ENCODE measurements at places on chromosomes 7 and 10. TPM values are rescaled to one million over a fixed set of nuclear protein-coding genes. Genes with fewer than 3 reads are reported as not detected.

The IPMK gene
- 14.3 TPM for total RNA-seq

The RAB19 gene
- total RNA-seq: 21.9 TPM

The DNAJC2 gene
- total RNA-seq: 19.5 TPM

The GFRA1 gene
- total RNA-seq: 2.6 TPM

The TBXAS1 gene
- 8.4 TPM for total RNA-seq

The C10orf90 gene
- total RNA-seq: not detected

The PKD2L1 gene
- not detected for total RNA-seq

The NUDT13 gene
- total RNA-seq: 3.8 TPM

The KAZALD1 gene
- 17.7 TPM for total RNA-seq

The SLC26A4 gene
- total RNA-seq: 0.24 TPM

The HOXA10 gene
- 23.4 TPM for total RNA-seq

The UCN3 gene
- total RNA-seq: 6.1 TPM

The OR13A1 gene
- total RNA-seq: not detected

The PNLIP gene
- 0.89 TPM for total RNA-seq

The BTBD16 gene
- total RNA-seq: 0.14 TPM

The P4HA1 gene
- total RNA-seq: 33.3 TPM

The ABLIM1 gene
- total RNA-seq: 118 TPM

The SLC12A9 gene
- 33.6 TPM for total RNA-seq

The NRCAM gene
- 0.92 TPM for total RNA-seq

The PTPRN2 gene
- 30.3 TPM for total RNA-seq

The CBLL1 gene
- 22.1 TPM for total RNA-seq

The NEUROD6 gene
- total RNA-seq: not detected

The OR2A12 gene
- total RNA-seq: not detected

The LEP gene
- not detected for total RNA-seq

The ARHGAP22 gene
- 2.9 TPM for total RNA-seq

The DEPP1 gene
- total RNA-seq: 17.1 TPM
